AG04449 (cell line): ENCODE measurements at places on chromosomes 5 and 9.

- DNase-seq = no peak
Measured at GRCh38 chr5:150422075-150422474, 9.4 kb upstream of the CD74 start.

GRCh38 chr9:109117856-109118807 is 1.6 kb downstream of the TMEM245 start:
- DNase-seq = no peak

- no peak for DNase-seq
Measured at GRCh38 chr5:74490814-74491213, 149.7 kb downstream of the ENC1 start.

- no peak for DNase-seq
Measured at GRCh38 chr5:56330806-56331205, 97.7 kb upstream of the ANKRD55 start.

- peak; percentile 64 for DNase-seq
Measured at GRCh38 chr9:76403352-76403751, 9.1 kb upstream of the RFK start.

GRCh38 chr5:172373680-172374079 is 80.6 kb downstream of the SH3PXD2B start:
- DNase-seq = no peak

DNA sequence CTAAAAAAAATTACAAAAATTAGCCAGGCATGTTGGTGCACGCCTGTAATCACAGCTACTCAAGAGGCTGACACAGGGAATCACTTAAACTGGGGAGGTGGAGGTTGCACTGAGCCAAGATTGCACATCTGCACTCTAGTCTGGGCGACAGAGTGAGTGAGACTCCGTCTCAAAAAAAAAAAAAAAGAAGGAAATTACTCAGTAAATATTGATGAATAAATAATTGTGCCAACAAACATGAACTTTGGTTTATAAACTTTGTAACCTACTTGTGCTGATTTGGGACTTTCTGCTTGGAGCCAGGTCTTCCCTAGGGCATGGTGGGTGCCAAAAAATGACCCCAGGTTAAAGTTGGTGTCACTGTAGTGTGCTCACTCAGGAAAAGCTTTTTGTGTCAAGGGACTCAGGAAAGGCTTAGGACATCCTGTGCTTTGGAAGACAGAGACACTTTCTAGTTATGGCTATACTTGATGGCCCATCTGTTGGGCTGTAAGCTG is 19.0 kb downstream of the ABLIM3 start:
- DNase-seq = no peak

GRCh38 chr5:10685115-10685521 is 75.9 kb downstream of the DAP start:
- DNase-seq = no peak

GRCh38 chr9:33453286-33453860 is 6.0 kb upstream of the AQP3 start:
- DNase-seq = no peak

DNA sequence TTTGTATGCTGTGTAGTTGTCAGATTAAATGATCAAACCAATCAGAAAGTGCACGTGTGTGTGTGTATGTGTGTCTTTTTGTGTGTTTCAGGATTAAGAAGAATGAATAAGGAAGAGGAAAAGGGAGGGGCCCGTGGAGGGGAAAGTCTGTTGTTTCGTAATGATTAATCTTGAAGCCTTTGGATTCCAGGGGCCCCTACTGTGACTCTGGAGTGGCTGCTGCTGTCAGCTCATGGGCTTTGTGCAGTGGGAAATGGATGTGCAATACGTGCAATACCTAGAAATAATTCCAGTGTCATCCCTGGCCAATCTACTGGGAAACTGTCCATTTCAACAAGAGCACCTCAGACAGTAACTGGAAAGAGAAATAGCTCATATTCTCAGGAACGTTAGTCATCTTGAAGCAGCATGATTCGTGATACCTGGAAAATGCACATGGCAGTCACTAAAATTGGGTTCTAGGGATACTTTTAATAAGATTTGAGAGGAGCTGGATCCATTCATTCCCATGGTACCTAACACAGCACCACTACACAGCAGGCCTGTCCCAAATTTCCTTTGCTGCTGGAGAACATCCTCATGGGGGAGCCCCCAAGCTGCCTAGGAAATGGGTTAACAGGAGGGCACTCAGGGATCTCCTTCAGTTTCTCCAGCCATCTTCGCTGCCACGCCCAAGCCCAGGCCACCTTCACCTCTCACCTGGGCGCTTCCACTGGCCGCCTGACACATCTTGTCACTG is 186.3 kb downstream of the NR3C1 start:
- DNase-seq = no peak

DNA sequence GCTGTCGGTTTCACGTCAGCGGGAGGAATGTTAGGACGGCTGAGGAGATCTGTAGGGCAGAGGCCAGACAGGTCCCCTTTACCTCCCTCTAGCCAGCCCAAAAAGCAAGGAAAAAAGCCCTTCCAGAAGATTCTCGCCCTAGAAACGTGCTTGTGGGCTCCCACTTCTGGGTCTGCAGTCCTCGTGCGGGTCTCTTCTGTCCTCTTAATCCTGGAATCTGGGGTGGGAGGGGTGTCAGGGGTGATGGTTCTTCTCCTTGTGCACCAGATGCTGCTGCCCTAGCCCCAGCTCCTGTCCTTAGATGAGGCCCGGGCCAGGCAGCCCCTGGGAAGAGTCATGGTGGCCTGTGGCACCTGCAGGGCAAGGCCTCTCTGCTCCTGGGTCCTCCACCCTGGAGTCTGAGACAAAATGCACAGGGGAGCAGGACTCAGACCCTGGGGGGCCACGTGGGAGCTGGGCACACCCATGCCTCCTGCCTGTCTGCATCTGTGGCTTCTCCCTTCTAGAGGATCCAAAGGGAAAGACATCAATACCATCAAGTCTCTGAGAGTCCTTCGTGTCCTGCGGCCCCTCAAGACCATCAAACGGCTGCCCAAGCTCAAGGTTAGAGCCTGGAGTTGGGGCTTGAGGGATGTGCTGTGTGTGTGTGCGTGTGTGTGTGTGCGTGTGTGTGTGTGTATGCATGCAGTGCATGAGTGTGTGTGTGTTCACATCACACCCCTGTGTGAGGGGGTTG is 174.2 kb downstream of the CACNA1B start:
- DNase-seq = no peak

GRCh38 chr9:88990729-88991065 is 571 bp upstream of the S1PR3 start:
- DNase-seq = no peak

GRCh38 chr9:16202914-16203728 is 650.3 kb downstream of the CCDC171 start:
- peak; percentile 88 for DNase-seq

DNA sequence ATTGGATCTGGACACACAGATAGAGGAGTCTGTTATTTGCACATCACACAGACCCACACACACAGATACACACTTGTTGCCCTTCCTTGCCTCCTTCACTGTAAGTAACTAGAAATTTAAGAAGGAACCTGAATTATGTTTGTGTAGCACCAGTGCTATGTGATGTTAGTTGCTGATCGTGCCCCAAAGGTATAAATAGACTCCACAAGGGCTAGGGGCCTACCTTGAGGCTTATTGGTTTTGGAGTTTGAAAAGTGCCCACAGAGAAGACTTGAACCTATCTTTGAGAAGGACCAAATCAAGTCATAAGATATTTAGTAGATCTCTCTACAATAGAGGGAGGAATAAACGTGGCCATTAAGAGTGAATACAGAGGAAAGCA is 8.8 kb upstream of the TGFBI start:
- DNase-seq = no peak

DNA sequence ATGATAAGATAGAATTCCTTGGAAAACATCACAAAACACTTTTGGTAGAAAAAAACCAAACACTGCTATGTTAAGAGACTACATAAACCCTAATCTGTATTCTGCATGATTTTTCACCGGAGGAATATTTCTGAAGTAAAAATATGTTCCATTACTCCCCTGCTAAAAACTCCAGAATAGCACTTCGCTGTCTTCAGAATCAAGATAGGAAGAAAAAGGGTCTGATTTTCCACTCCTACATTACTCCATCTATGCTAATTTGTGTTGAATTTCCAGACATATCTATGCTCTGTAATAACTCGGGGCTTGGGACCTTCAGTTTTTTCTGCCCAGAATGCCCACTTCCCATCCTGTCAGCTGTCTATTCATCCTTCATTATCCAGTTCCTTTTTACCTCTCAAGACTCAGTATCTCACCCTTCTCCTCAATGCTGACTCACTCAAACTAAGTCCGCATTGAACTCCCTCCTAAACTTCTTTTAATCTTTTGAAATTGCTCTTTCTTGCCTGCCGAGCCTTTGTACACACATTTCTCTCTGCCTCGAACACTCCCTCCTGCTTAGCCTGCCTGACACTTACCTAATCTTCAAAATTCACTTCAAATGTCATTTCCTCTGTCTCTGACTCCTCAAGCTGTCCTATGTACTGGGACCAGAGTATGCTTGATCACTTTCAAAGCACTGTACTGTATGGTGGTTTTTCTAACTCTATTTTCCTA is 171.0 kb downstream of the ARRDC3 start:
- no peak for DNase-seq

- DNase-seq = no peak
Measured at GRCh38 chr5:149366169-149366729, 8.4 kb downstream of the PCYOX1L start.

DNA sequence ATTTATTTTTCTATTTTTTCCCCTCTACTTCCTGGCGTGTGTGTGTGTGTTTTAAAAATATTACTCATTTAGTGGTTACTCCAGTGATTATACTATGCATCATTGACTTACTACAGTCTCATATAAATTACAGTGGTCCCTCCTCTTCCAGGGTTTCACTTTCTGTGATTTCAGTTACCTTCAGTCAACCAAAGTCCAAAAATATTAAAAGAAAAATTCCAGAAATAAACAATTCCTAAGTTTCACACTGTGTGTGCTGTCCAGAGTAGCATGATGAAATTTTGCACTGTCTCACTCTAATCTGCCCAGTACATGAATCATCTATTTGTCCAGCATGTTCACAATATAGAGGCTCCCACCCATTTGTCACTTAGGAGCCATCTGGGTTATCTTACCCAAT is 47.4 kb upstream of the CCDC112 start:
- DNase-seq = peak; percentile 16

DNA sequence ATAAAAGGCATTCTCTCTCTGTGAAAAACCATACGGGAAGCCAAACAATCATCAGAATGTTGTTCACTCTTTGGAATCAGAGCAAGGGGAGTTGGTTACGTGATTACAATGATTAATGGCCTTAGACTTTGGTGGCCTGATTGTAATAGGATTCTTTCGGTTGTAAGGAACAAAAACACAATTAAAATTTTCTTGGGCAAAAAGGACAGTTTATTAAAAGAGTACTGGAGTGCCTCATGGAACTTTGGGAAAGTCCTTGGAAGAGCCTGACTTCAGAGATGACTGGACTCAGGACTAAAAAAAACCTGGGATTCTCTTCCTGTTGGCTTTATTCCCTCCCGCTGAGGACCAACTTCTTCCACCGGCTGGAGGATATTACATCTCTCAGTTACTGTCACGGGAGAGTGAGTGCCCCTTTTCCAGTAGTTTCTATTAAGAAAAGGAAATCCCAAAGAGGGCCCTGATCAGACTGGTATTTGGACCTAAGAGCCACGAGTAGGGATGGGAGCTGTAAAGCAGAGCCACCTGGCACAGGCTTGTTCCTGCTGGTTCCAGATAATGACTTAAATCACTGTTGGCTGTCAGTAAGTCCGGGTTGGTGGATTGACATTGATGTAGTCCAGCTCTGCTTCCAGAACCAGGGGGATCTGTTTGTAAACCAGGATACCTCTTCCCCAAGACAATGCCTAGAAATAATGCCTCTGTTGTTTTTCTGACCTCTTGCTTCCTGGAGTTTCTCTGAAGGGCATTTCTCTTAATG is 53.9 kb downstream of the CFAP95 start:
- DNase-seq = no peak

GRCh38 chr5:139660923-139661814 is 13.0 kb downstream of the CXXC5 start:
- no peak for DNase-seq

DNA sequence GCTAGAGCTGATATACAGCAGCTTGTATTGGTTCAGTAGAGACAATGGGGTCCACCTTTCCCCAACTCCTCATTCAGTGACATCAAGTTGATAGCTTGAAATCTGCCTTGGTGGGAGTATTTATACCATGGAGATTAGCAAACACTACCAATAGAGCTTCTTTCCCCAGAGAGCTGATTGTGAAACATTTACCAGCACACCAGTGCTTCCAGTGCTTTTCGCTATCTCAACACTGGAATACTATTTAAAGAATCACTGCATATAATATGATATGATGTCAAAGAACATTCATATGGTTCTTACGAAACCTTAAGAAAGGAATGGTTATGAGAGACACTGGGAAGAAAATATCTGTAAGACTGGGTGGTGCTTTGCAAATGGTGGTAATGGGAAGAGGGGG is 21.8 kb upstream of the RNF145 start:
- DNase-seq = no peak

GRCh38 chr9:7315746-7316145 is 483.8 kb downstream of the DMAC1 start:
- DNase-seq = no peak

- peak; percentile 90 for DNase-seq
Measured at GRCh38 chr9:88458716-88459465, 70.6 kb downstream of the SPIN1 start.

DNA sequence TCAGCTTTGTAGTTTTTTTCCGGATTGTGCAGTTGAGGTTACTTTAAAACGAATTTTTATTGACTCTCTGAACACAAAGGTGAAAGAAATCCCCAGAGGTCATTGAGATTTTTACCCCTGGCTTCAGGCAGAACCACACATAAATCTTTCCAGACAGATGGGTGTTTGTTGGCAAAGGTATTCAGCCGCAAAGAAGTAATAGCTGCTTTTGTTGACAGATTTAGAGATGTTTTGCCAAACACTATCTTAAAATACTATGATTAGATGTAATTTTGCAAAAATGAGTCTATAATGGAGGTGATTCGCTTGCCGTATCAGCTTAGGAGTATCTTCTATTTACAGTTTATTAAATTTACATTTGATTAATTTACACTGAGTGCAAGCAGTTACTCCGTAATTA is 418.3 kb upstream of the CLINT1 start:
- no peak for DNase-seq

GRCh38 chr5:111384220-111384619 is 128.1 kb downstream of the STARD4 start:
- DNase-seq = no peak

DNA sequence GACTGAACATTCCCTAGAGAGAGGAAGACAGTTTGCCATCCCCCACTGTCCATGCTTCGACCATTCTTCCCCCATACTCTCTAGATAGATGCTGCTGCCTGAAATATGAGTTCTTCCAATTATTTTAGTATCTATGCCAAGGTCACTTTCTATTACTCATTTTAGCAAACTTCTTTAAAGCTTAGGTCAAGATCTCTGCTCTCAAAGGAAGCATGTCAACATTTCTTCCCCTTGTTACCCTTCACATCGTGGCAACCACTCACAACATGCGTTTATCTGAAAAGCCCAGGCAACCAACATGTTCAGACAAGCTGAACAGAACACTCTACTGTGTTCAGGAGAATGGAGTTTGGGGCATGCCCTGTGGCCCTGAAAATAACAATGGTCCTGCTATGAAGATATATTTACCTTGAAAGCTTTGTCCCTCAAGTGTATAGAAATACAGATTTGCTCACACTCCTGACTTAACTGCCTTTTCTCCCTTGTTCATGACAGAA is 138.4 kb upstream of the KIF2A start:
- DNase-seq = no peak

- DNase-seq = no peak
Measured at GRCh38 chr9:26061948-26062575, 383.8 kb upstream of the TUSC1 start.
